ENCODE measurements at places on chromosomes 3 and 15. TPM values are rescaled to one million over a fixed set of nuclear protein-coding genes. Genes with fewer than 3 reads are reported as not detected.

DNA sequence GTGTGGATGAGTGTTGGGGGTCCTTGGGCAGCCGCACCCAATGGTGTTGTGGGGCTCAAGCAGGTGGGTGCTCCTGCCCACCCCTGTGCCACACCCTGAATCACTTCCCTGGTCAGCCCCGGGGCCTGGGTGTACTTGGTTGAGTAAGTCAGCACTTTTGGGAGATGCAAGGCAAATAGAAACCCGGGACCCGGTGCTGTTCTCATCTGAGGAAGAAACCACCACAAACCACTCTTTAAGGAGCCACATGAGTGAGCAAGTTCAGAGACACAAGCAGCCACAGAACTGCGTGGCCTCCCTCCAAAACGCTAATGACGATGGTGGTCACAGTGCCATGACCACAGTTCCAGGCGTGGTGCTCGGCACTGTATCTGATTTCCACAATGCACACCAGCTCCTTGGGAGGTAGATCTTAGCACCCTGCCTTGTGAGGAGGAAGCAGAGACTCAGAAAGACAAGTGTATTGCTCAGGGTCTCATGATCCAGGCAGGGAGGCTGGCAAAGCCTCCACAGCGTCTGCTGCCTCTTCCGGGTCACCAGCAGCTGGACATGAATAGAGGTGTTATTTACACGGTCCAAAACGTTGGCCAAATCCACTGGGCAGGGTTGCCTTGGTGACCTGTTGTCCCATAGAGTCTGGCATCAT is 118.2 kb upstream of the ALDH1A3 start:
- DNase-seq: no peak

DNA sequence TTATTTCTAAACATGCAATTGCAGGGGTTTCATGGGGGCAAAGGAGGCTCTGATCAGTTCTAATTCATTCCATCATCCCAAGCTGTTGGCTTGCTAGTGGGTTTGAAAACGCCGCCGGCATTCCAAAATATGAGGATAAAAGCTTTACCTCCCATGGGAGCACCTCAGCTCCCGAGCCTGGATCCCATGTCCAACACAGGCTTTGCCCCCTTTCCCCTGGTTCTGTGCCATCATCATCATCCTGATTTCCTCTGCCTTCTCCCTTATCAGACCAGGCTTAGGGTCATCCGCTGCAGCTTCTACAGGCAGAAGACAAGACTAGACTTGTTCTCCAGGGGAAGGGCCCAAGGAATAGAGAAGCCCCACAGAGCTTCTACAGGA is 25.4 kb downstream of the SH3BP5 start:
- no peak for DNase-seq

GRCh38 chr3:64708456-64708855 is 20.7 kb upstream of the ADAMTS9 start:
- no peak for DNase-seq

GRCh38 chr3:158127250-158128219 is 17.6 kb downstream of the RSRC1 start:
- DNase-seq: no peak

- no peak for DNase-seq
Observed at GRCh38 chr3:187396661-187397060, 28.5 kb downstream of the RTP4 start.

Gene QARS1
- 369 TPM for polyA plus RNA-seq

Gene SLC7A14
- under 0.01 TPM for polyA plus RNA-seq

Gene RNF13
- 24.8 TPM for polyA plus RNA-seq

Gene ZPLD1
- polyA plus RNA-seq: 0.04 TPM
